ENCODE measurements at places on chromosomes 7 and 10.

- no peak for DNase-seq
Measured at GRCh38 chr7:106278695-106279094, 6.1 kb downstream of the NAMPT start.

GRCh38 chr7:16816824-16817223, 12.0 kb upstream of the AGR2 start:
- DNase-seq: no peak

DNA sequence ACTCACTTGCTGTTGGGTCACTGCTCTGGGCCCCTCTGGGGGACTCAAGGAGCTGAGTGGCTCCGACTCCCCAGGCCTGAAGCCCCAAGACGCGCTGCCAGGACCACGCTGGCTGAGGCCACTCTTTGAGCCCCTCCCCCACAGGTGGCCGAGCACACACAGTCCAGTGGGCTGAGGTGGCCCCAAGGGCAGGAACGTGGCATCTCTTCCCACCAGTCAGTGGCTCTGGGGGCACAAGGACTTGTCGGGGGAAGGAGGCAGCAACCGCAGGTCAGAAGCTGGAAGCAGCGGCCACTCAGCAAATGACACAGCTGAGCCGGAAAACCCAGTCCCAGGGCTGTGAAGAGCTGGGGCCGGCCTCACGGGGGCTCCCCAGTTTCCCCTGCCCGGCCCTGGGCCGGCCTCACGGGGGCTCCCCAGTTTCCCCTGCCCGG, 24.1 kb downstream of the GRIFIN start:
- DNase-seq: no peak

DNA sequence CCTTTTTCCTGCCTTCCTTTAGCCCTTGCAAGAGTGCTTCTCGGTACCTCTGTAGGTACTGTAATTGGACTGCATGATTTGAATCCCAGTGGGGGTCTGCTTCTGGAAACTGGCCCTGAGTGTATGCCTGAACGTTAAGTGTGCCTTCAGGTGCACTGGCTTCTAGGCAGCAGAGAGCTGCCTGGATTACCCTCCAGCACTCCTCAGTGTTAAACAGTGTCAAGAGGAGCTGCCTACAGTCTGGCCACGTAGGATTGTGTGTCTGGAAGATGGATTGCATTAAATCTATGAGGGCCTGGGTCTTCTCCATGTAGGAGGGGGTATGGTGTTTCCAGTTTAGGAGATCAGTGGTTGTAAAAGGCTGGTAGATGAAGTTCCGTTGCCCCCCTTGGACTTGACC, 103.7 kb downstream of the TRIM24 start:
- DNase-seq: no peak

- no peak for DNase-seq
Measured at GRCh38 chr7:34341326-34341725, 316.7 kb upstream of the NPSR1 start.

- DNase-seq: no peak
Measured at GRCh38 chr7:155222573-155222972, 75.1 kb upstream of the INSIG1 start.

- DNase-seq: no peak
Measured at GRCh38 chr7:1058821-1059199, 14.5 kb downstream of the GPR146 start.

- no peak for DNase-seq
Measured at GRCh38 chr7:94492601-94493000, 17.0 kb upstream of the CASD1 start.

DNA sequence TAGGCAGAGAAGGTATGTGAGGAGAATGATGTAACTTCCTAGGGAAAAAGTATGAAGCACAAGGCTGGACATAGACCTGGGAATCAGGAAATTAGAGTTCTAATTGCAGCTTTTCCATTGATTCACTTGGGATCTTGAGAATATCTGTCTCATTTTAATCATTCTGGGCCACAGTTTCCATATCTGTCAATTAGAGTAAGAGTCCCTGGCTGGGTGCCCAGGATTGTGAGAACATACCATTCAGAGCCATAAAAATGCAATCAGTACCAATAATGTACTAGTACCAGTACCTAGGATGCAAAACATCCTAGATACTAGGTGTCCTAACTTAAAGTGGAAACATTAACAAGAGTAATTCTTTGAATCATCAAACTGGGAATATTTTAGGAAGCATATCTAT, 29.6 kb downstream of the CAV1 start:
- DNase-seq: no peak

- no peak for DNase-seq
Measured at GRCh38 chr10:133143200-133143533, 16.9 kb upstream of the KNDC1 start.

DNA sequence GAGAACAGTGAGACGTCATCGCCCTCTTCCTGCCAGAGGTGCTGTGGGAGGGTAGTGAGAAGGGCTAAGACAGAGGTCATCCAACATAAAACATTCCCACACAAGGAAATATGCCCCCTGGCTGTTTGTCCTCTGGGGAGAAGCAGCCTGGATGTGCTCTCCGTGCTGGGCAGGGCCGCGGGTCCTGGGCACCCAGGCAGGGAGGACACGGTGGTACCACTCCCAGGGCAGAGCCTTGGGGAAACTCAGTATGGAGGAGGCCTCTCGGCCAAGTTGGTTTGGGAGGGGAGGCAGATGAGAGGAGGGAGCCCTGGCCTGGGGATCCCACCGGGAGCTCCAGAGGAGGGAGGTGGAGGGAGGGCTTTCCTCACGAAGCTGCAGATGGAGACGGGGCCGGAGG, 129.4 kb downstream of the GLRX3 start:
- DNase-seq: no peak

GRCh38 chr7:93715234-93715633, 140.7 kb upstream of the CALCR start:
- no peak for DNase-seq
